ENCODE measurements at places on chromosomes 13 and 19.

GRCh38 chr13:67438465-67438864 is 208.3 kb upstream of the PCDH9 start:
- no peak for DNase-seq

DNA sequence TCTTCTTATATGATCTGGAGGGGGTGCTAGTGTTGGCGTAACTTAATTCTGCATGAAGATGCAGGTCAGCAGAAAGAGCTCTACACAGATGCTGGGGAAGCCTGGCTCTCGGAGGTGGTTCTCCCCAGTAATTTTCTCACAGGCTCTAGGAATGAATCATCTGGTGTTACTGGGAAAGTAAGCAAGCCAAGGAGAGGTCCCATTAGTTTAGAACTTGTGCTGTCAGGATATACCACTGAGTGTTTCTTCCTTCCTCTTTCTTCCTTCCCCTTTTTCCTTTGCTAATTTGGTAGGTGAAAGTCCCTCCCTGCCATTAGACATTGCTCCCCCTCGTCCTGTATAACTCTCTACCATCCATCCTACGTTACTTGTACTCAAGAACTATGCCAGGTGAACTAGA is 68.3 kb downstream of the ATP8A2 start:
- no peak for DNase-seq

GRCh38 chr19:1254081-1254527 is 5.7 kb downstream of the MIDN start:
- no peak for DNase-seq

DNA sequence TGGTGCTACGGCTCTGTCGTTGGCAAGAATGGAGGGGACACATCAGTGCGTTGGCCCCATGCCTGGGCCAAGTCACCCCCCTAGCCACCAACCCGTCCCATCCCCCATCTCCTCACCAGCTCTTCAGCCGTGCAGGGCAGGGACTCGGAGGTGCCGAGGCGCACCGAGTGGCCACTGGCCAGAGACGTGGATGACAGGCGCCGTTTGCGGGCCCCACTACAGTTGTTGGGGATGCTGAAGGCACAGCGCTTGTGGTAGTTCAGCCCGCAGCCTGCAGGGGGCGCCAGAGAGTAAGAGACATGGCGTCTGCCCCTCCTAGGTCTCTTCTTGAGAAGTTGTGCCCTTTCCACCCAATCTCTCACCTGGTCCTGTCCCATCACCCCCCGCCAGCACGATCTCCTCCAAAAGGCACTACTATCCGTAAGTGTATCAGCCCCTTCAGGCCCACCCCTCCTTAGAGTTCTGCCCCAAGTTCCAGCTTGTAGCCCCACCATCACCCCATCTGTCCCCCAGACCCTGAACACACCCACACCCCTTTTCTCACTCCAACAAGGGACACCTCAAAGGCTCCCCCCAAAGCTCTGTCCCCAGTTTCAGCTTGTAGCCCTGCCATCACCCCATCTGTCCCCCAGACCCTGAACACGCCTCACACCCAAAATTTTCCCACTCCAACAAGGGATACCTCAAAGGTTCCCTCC is 12.4 kb downstream of the PRKD2 start:
- peak; percentile 86 for DNase-seq

DNA sequence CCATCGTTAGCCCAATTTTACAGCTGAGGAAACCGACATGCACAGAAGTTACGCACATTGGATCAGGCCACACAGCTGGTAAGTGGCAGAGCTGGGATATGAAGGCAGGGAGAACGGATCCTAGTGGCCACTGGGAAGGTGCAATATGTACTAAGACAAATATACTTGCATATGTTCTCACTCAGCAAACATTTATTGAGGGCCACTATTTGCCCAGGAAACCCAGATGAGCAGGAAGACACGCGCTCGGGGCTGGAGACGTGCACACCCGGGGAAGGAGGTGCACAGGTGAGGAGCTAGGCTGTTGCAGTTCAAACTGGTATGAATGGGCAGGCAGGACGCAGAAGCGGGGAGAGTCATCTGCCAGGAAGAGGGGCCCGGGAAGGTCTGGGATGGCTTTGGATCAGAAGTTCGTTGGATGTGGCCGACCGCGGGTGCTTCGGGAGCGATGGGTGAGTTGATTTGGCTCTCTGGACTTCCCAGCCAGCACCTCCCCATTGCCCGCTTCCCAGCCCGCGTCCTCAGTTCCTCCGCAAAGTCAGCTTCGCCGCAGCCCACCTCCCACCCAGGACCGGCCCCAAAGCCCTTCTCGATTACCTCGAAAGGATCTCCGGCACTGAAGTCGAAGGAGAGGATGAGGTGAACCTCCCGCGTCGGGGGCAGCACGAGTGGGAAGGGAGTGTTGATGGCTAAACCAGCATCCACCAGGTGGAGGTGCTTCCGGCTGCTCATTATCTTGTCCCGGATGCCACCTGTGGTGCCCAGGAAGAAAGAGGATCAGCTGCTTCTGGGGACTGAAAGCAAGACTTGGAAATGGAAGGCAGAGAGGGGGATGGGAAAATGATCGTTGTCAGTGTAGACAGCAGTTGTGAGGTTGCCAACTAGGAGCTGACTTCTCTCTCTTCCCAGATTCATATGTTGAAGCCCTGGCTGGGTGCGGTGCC is 17.8 kb upstream of the CABP5 start:
- DNase-seq: no peak

DNA sequence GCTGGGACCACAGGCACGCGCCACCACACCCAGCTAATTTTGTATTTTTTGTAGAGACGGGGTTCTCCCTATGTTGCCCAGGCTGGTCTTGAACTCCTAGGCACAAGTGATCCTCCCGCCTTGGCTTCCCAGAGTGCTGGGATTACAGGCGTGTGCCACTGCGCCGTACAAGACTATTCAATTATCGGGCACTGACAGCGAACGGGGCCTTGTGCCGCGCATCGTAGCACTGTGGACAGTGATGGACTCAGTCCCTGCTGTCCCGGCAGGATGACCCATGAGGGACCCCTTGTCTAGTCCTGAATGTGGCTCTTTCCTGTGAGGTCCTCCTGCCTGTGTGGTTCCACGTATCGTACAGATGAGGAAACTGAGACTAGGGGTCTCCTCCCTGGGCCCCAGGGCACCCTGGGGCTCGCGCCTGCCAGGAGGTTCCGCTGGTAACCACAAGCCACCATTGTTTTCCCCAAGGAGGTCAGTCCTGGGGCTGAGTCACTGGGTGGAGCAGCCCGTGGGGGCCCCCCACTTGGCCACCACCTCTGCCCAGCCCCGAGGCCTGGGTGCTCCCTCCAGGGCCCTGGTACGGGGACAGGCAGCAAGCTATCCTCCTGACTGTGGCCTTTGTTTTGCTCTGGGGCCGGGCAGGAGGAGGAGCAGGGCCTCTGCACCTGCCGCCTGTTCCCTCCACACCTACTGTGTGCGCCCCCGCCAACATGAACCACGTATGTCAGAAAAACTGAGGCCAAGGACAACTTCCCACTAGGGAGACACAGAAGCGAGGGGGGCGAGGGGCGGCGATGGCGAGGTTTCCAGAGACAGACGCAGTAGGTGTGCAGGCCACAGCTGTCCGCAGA is 2.9 kb upstream of the TCF3 start:
- no peak for DNase-seq

DNA sequence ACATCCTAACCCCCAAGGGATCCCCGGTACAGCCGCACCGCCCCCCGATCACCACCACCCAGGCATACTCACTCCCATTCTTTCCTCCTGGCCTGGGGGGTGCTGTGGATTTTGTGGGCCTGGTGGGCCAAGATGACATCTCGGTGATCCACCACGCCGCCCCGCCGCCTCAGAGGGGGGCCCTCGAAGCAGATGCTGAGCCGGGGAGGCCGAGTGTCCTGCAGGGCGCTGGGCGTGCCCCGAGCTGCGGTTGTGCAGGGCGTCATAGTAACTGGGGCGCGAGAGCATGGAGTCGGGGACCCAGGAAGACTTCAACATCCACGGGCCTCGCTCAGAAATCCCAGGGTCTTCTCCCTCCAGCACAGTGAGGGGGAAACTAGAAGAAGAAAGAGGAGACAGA is 93.4 kb upstream of the CACNA1A start:
- no peak for DNase-seq

DNA sequence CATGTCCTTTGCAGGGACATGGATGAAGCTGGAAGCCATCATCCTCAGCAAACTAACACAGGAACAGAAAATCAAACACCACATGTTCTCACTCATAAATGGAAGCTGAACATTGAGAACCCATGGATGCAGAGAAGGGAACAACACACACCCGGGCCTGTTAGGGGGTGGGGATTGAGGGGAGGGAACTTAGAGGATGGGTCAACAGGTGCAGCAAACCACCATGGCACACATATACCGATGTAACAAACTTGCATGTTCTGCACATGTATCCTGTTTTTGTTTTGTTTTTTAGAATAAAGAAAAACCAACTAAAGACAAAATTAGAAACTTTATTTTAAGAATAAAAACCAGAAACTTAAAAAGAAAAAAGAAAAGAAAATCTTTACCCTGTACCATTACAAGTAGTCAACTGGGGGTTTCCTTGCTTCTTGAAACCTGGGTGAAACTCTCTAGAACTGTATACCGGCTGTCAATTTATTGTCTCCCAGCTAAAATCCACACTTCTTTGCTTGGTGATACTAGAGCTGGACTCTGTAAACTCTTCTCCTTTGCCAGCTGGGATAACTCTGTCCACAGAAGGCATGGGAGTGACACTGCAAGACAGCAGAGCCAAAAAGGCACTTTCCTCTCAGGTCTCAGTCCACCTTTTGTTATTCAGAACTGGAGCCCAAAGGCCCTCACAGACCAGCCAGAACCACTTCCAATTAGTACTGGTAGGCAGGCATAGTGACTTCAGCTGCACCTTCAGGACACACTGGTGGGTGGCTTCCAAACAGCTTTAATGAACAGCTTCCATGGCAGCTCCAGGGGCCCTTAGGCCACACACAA is 9.0 kb downstream of the MICU2 start:
- DNase-seq: no peak

DNA sequence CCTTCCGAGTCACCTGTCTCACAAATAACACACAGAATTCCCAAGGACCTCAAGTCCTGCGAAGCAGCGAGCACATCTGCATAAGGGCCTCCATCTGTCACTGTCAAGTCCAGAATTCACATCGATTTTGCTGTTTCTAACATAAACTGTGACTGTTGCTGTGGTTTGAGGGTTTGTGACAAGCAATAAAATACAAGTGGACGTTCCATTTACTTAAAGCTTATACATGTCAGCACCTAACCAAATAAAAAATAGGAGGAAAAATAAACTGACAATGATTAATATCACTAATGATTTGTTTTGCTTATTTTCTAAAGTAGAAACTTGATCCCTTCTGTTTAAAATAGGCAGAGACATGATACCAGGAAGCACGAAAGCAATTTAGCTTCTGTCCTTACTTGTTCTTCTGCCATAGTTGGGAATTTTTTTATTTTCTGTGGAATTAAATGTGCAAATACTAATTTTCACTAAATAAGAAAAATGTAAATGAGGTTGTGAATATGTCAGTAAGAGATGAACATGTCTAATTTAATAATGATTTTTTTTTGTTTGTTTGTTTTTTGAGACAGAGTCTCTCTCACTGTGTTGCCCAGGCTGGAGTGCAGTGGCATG is 279.1 kb downstream of the FGF9 start:
- no peak for DNase-seq

- no peak for DNase-seq
Observed at GRCh38 chr19:28505134-28505533, 707.8 kb downstream of the UQCRFS1 start.

- no peak for DNase-seq
Observed at GRCh38 chr13:75452564-75452963, 29.4 kb downstream of the TBC1D4 start.

GRCh38 chr13:27496006-27496405 is 45.6 kb upstream of the MTIF3 start:
- DNase-seq: no peak

DNA sequence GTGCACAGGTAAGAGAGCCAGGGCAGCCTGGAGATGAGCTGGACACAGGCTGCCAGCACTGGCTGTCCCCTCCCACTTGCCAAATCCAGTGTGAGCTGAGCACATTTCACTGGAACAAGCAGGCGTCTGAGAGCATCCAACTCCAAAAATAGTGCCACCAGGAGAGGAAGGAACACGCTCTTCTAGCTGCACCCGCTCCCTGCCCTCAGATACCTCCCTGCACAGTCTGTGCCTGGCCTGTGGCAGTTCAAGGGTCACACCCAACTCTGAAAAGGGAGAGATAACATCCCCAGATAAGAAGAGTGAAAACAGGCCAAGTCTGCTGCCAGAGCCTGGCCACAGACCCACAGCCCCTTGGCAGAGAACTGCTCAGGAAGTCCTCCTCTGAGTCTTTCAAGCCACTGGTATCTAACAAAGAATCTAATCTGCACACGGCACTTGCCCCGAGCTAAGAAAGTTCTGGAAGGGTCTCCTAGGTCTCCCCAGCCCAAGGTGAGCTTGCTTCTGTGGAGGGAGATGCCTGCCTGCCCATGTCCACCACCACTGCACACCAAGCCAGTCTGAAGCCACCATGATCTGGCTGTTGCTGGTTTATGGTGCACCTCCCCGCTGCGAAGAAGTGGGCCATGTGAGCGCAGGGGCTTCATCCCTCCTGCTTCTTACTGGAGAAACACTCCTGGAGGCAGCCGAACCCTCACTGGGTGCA is 14.7 kb downstream of the ELL start:
- DNase-seq: peak; percentile 70

DNA sequence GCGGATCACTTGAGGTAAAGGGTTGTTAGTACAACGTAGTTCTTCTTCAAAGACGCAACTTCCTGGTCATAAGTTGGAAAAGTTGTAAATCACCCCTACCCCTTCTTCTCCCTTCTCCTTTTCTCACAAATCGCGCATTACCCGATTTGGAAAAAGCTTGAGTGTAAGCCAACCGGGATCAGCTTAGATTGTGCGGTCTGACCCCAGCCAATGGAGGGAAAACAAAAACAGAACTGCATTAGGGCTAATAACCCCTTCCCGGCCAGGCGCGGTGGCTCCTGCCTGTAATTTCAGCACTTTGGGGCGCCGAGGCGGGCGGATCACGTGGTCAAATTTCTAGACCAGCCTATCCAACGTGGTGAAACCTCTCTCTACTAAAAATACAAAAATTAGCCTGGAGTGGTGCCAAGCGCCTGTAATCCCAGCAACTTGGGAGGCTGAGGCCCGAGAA is 806 bp downstream of the ZNF90 start:
- peak; percentile 8 for DNase-seq

- DNase-seq: no peak
Observed at GRCh38 chr19:17555929-17556813, 722 bp downstream of the COLGALT1 start.

DNA sequence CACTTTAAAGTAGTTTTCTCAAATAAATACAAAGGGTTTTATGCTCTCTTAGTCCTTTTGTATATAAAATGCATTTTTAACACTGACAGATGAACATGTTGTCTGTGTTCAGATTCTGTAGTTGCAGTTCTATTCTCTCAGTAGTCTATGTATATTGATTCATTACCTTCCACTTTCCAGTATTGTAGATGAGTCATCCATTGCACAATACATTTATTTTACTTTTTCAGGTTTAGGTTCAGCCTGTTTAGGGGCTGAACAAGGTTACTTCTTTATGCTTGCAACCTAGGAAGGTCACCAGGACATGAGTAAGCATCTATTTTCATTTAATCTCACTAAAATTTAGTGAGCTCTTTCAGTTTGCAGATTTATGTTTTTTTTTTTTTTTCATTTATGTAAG is 173.6 kb downstream of the NALCN start:
- DNase-seq: no peak

GRCh38 chr13:30736461-30737320 is 1.3 kb downstream of the ALOX5AP start:
- no peak for DNase-seq
